ENCODE measurements at places on chromosomes 11 and 22.

DNA sequence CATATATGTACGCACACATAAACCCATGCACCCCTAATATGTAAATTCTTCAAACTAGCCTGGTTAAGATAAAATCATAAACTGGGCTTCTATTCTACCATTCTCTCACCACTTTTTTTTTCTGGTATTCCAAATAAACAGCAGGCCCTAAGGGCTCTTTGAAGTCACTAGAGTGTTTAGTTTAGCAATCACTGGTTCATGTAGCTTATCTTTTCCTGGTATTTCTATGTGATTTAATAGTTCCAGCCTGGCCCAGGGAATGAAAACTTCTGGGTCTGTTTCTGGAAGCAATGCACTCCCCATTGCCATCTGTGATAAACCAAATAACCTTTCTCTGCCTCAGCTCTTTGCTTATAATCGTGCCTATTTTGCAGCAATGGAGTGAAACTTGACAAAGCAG, 10.7 kb upstream of the MPPED2 start:
- DNase-seq: no peak

GRCh38 chr11:76637491-76638269, 32.9 kb downstream of the LRRC32 start:
- DNase-seq: no peak

- DNase-seq: no peak
These were observed 20.1 kb upstream of the SORL1 start for GRCh38 chr11:121431820-121432526.

- DNase-seq: peak; percentile 60
These were observed 539 bp downstream of the SLC35C1 start for GRCh38 chr11:45805305-45806071.

GRCh38 chr11:127345819-127346459, 345.4 kb upstream of the KIRREL3 start:
- DNase-seq: peak; percentile 67

- DNase-seq: no peak
These were observed 1102.8 kb downstream of the BRD1 start for GRCh38 chr22:48724899-48725298.

- no peak for DNase-seq
These were observed at the start of gene MCAM for GRCh38 chr11:119316729-119317591. MCAM (minus strand) TSS chr11:119317130; CDS start chr11:119317101, 29 bp downstream.

DNA sequence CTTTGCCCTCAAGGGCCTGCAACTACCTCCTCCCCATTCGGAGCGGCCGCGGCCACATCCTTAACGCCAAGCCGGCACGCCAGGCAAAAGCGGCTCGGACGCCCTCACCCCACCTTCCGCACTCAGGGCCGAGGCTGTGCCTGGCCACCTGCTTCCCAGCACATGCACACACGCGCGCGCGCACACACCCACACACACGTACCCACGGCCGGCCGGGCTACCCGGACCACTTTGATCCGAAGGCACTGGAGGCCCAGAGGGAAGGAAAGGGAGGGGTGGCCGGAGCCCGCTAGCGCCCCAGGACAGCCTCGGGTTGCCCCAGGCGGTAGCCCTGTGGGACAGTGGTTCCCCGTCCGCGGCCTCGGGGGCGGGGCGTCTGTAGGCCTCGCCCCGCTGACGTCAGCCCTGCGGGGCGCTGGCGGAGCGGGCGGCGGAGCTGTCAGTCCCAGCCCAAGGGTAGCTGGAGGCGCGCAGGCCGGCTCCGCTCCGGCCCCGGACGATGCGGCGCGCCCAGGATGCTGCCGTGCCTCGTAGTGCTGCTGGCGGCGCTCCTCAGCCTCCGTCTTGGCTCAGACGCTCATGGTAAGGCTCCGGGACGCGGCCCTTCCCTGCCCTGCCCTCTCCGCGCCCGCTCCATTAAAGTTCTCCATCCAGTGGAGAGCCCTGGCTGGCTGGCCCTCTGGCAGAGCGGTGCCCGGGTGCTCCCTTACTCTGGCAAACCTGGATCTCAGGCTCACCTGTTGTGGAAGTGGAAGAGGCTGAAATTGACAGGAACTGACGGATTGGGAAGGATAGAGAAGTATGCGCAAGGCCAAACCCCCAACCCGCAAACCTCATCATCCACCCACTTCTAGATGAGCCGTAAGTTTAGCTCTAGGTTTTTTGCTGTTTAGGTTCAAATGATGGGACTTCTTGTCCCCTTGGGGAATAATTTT, at the start of gene IL10RA:
Gene IL10RA, plus strand, starts transcription at position 442 of the 935 bp plus-strand sequence. Its CDS starts 74 bp downstream, at position 516.
- DNase-seq: peak; percentile 74

- peak; percentile 97 for DNase-seq
These were observed 25.1 kb upstream of the RELT start for GRCh38 chr11:73350908-73351636.

- no peak for DNase-seq
These were observed 57.6 kb downstream of the GRIA4 start for GRCh38 chr11:105667441-105667840.

DNA sequence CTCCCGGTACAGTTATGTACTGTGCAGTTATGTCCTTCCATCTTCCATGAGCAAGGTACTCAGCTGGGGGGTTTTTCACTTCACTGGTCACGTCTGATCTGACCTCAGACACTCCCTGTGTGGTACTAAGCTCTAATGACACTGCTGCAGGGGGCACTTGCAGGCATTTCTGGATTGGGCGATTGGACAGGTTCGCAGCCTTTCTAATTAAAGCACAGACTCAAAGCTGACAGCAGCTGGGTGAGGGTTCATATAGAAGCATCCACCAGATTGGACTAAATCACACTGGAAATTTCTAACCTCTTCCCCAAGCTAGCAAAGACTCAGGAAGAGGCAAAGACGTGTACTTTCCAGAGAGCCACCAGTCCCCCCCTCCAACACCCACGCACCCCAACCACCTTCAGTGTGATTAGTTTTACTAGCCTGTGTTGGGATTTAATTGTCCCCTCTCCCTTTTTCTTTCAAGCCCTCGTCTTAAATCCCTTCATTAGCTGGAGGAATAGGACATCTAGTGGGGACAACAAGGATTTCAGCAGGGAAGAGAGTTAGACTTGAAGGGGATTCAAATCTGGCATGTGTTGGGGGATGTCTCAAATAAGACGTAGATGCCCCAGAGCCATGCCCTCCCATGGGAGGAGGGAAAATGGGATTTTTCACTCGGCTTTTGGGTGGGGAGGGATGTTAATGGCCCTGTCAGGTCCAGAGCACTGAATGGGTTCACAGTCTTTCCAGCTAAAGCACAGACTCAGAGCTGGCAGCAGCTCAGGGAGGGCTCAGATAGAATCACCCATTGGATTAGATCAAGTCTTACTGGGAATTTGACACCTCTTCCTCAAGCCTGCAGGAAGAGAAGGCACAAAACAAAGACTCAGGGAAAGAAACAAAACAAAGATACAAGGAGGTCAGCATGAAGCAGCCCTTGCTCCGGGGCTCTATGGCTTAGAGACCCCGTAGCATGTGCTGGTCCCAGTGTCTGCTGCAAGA, 10.9 kb downstream of the INS start:
- DNase-seq: peak; percentile 53

DNA sequence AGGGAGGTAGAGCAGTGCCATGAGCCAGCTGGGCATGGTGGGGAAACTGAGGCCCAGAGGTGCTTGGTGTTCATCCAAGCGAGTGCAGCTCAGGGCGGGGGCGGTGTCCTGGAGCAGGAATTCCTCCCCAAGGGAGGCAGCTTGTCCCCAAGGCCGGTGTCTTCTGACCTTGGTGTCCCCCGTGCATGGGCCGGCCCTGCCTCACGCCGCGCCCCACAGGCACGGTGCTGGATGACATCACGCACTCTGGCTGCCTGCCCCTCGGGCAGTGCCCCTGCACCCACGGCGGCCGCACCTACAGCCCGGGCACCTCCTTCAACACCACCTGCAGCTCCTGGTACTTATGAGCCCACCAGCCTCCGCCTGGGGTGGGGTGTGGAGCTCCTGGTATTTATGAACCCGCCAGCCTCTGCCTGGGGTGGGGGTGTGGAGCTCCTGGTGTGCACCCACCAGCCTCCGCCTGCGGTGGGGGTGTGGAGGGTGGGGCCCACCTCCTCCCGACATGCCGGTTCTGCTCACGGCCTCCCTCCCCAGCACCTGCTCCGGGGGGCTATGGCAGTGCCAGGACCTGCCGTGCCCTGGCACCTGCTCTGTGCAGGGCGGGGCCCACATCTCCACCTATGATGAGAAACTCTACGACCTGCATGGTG, 6.7 kb downstream of the MUC5B start:
- no peak for DNase-seq

DNA sequence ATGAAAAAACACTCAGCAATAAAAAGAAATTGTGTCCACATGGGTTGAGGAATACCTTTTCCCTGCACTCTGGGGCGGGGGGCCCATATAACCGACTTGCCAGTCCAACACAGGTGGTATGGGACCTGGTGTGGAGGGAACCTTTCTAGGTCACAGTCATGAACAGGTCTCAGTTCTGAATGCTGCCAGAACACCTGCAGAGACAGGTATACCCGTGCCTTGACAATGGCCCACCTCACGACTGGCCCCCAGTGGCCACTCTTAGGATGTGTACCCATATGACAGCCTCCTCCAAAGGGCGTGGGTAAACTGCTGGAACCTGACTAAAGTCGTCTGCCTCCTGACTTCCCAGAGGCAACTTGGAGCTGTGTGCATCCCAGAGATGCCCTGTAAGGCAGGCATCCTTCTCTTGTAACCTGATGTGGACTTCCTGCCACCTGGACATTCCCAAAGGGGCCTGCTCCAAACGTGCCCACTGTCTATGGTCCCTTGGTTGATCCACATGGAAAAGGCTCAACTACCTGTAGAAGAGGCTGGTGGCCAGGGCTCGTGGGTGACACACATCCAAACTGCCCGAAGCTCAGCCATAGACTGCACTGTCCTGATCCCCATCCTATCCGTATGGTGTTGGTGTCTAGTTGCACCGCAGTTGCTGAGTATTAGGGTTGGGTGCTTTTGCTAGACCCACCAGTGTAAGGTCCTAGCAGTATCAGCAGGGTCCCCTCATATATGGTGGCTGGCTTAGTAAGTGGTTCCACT, 859.3 kb downstream of the BRD1 start:
- DNase-seq: no peak

DNA sequence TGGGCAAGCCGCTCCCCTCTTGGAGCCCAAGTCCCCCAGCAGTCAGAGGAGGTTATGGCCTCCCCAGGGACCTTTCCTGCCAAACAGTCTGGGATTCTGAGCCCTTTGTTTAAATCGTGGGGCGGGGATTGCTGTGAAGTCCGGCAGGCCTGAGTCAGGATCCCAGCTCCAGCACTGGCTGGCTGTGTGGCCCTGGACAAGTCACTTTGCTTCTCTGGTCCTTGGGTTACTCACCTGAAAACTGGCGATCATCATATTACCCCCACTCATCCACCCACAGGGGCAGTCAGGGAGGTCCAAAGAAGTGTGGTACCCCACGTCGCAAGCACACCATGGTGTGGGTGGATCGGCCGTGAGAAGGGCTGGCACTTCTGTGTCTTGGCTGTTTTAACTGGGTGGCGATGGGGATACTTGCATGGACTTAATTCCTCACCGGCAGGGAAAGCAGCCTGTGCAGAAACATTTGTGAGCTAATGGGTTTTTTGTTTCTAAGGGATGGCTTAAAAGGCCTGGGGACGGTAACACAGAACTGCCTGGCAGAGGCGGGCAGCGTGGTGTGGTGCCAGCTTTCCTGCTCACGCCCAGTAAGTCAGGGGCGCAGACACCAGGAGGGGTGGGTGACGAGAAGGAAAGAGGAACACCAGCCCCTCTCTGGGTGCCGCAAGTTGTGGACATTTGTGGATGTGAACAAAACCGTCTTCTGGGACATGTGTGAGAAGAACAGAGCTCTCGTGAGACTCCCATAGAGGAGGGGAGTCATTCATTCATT, 31.6 kb upstream of the PRR5 start:
- no peak for DNase-seq

- DNase-seq: no peak
These were observed 110.9 kb downstream of the TSPAN18 start for GRCh38 chr11:44837661-44838060.

DNA sequence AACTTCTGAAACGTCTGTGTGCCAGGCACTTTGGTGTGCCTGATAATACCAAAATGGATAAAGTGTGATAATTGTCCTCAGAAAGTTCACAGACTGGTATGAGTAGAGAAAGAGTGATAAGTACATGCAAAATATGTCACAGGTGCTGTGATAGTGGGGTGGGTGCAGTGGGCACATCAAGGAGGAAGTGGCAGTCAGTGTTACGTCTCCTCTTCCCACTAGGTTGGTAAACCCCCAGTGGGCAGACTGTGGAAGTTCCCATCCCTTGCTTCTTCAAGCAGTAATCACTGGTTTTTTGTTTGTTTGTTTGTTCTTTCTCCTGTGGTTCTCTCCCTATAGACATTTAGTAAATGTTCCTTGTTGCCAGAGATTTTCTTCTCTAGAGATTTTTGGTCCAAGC, 5.4 kb downstream of the RNF121 start:
- no peak for DNase-seq

- DNase-seq: no peak
These were observed 13.0 kb downstream of the C11orf86 start for GRCh38 chr11:66987924-66988637.

GRCh38 chr11:77446911-77447629, 26.8 kb downstream of the PAK1 start:
- no peak for DNase-seq

- DNase-seq: peak; percentile 99
These were observed at the start of gene CYP2R1 for GRCh38 chr11:14892036-14892556. CYP2R1 (minus strand) TSS chr11:14892231; CDS start chr11:14892205, 26 bp downstream.

DNA sequence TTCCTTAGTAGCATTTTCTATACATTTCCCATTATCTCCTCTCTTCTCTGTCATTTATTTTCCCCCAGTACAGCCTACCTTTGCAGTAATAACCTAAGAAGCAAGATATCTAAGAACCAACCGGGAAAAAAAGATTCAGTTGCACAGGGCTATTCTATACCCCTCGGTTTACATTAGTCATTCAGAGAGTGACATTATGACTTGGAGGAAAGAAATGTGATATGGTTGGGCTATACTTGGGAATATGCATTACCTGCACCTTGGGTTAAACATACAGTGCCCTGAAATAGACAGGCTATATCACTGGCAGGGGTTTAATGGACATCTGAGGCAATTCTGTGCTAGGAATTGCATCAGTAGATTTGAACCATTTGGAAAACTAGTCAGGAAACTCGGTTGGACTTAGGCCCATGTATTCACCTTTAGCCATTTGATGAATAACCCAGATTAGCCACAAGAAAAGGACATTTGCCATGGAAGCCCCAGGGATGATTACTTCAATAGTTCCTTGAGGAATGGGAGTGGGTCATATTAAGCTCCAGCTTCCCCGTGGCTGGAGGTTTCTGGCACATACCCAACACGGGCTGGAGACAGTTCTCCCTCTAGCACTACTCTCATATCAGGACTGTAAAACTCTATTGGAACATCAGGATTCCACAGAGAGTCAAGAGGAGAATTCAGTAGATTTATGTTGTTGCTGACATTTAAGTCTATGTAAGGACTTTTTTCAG, 973.2 kb downstream of the NTM start:
- no peak for DNase-seq

DNA sequence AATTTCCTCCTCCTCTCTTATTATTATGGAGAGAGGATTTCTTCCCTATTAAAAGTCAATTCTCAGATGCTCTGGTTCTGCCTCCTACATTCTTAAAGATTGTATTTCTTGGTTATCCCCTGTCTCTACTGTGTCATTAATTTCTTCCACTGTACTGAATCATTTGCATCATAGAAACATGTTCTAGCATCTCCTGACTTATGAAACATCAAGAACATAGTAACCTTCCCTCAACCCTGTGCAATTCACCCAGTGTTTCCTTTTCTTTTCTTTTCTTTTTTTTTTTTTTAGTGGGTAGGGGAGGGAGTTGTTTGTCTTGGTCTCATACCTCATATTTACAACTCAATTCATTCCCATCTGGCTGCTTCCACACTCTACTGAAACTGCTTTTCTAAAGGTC, 288.0 kb upstream of the PLET1 start:
- no peak for DNase-seq
